CD4-positive, alpha-beta T cell treated with Interleukin-6 for 4 hours (primary cell): ENCODE measurements at places on chromosomes 6 and 20.

DNA sequence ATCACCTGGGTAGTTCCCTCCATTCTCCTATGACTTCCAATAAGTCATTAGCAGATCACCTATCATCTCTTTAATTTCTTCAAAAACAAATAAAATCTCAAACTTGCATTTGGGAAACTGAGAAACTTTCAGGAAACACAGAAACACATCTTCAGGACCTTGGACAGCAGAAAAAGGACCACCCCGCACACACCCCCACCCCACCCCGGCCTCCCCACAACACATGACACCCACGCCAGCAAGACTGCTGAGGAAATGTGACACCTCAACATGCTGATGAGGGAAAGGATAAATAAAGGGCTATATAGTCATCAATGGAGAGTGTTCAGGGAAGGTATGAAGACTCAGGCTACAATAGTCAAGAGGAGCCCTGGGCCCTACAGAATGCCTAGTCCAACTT is 15.6 kb upstream of the TRIM39 start:
- DNase-seq: no peak

GRCh38 chr6:8837343-8837742 is 402.0 kb upstream of the SLC35B3 start:
- no peak for DNase-seq

GRCh38 chr6:36124881-36125280 is 5.4 kb upstream of the MAPK13 start:
- DNase-seq: no peak

DNA sequence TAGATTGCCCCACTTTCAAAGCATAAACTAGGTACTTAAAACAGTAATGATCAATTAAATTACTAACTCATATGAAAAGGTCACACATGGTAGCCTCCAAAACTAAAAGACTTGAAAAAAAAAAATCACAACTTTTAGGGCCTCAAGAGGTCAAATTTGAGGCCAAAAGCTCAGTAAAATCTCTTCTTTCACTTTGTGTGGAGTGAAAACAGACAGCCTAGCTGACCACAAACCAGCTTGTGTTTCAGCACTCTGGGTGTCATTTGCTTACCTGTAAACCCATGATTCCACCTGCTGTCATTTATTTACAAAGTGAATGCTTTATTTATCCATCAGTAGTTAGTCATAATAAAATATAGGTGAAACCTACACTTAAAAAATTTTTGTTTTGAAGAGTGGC is 34.0 kb downstream of the GNAS start:
- DNase-seq: no peak

GRCh38 chr6:159819932-159820640 is 20.0 kb downstream of the PNLDC1 start:
- DNase-seq: peak; percentile 63

GRCh38 chr6:43709654-43710303 is 22.2 kb upstream of the MRPS18A start:
- DNase-seq: no peak

- no peak for DNase-seq
These were observed 44.2 kb upstream of the CDYL start for GRCh38 chr6:4731996-4732395.

DNA sequence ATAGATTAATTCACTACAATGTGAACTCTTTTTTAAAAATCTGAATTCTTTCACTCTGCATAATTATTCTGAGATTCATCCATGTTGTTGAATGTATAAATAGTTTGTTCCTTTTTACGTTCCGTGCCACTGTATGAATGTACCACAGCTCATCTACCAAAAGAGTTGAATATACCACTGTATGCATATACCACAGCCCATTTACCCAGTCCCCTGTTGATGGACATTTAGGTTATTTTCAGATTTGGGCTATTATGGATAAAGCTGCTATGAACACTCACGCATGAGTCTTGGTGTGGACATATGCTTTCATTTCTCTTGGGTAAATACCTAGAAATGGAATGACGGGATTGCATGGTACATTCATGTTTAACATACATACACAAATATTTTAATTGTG is 28.2 kb downstream of the PNPLA1 start:
- DNase-seq: no peak

GRCh38 chr20:46218656-46219055 is 89.6 kb downstream of the CDH22 start:
- no peak for DNase-seq

DNA sequence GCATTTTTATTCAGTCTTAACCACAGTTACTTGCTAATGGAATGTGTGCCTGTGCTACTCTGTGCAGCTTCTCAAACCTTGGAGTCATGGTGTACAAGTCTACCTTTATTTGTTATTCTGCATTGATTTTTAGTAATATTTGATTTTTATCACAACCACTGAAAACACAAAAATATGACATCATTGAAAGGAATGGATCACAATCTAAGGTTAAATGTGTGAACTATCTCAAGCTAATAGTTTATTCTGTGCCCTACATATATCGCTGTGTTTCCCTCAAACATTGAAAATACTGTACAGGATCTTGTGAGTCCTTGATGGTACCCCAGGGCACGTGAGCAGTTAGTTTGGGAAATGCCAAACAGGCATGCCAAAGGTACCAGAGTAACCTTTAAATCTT is 573.4 kb downstream of the FRK start:
- no peak for DNase-seq

GRCh38 chr20:43825581-43825980 is 89.1 kb upstream of the TOX2 start:
- DNase-seq: no peak

DNA sequence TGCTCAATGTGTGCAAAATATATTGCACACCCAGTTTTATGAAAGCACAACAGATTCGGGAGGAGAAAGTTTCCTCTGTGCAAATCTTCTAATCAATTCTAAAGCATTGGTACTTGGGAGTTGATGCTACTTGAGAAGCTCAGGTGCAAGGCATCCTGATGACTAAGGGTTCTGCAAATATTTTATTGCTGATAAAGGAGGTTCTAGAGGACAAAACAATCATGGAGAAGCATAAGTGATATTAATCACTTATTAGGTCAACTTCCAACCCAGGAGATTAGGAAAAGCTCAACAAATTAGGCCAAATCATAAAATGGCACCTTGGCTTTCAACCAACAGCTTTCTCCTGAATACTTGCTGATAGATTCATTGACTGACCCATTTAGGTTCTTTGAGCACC is 27.1 kb downstream of the CYP24A1 start:
- DNase-seq: no peak

DNA sequence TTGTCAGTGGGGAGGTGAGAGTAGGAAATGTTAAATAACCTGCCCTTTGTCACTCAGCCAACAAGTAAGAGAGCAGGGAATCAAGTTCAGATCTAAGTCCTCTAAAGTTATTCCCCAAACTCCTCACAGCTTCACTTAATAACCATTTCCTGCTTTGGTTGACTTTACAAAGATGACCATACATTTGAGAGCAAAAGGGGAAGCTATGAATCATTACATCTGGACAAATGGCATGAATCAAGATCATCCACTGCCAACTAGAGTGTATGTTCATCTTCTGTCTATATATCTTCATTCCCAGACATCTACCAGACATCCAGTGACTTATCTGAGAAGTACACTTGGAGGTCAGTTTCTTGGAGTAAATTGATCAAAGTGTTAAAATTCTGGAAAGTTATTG is 15.1 kb upstream of the HIVEP2 start:
- no peak for DNase-seq

DNA sequence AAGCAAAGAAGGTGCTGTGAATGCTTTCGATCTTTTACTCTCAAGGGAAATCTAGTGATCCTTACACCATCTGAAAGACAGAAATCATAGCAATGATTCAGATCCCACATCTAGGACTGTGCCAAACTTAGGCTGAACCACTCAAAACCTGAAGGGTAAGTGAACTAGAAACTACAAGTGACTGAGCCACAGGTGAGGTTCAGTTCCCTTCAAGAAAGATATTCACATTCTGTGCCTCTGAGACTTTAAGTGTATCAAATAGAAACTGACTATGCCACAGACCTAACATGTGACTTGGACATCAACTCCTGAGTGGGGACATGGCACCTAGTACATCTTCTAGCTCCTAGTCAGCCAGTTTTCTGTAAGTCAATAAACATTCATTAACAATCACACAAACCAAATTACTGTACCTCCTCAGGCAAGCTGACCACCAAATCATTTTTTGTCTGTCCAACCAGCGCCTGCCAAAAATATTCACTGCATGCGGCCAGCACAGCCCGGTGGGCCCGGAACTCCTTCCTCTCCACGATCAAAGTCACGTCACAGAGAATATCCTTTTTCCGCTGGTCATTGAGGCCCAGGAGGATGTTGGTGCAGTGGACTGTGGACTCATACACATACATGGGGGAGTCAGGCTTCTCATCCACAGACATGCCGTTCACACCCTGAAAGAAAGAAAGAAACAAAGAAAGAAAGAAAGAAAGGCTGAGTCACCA is 114.1 kb downstream of the GJA10 start:
- no peak for DNase-seq

GRCh38 chr20:47070176-47070575 is 175.5 kb downstream of the EYA2 start:
- DNase-seq: no peak

DNA sequence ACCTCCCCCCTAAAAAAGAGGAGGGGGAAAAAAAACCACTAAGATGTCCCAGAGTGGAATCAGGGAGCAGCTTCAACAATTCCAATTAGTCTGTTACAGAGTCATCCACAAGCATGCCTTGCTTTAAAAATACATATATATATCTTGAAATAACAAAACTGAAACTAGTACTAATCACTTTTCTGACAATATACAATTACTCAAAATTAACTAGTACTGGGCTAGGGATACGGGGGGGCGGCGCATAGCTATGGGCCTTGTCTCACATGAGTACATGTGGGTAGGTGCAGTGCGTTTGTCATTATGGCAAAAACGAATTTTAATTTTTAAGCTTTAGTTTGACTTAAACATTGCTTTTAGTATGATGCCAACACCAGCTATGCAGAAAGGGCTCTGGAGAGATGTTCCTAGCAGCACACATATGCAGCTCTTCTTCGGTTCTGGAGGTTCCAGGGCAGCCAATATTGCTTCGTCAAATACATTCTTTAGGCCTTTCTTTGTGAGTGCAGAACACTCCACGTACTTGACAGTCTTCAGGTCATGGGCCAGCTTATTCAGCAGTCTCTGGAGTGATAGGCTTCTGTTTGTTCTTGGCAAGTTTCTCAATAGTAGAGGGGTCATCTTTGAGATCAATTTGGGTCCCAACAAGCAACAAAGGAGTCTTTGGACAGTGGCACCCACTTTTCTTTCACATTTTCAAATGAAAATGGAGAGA is 38.8 kb downstream of the ITCH start:
- no peak for DNase-seq

DNA sequence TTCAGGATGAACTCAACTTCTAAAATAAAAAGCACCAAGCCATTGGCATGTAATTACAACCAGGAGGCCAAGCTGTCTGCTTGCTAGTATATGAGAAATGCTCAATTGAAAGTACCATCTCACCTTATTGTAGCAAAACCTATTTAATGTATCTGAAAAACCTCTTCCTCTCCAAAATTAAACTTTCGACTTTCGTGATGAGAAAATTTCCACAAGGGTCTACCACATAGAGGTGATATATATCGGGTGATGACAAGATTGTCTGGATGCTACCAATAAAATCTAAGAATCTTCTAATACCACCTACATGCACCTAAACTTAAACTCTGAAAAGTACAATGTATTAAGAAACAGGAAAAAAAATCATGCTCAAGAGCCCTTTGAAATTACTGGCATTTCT is 74.2 kb downstream of the ATXN1 start:
- no peak for DNase-seq

- peak; percentile 46 for DNase-seq
These were observed 1.7 kb downstream of the AMD1 start for GRCh38 chr6:110876170-110876773.

- DNase-seq: no peak
These were observed 292.5 kb upstream of the STXBP5 start for GRCh38 chr6:146911635-146912215.

- DNase-seq: no peak
These were observed 93.4 kb upstream of the NHSL1 start for GRCh38 chr6:138592749-138593123.

- DNase-seq: peak; percentile 66
These were observed 50.4 kb downstream of the HLA-DPB1 start for GRCh38 chr6:33126101-33126714.

DNA sequence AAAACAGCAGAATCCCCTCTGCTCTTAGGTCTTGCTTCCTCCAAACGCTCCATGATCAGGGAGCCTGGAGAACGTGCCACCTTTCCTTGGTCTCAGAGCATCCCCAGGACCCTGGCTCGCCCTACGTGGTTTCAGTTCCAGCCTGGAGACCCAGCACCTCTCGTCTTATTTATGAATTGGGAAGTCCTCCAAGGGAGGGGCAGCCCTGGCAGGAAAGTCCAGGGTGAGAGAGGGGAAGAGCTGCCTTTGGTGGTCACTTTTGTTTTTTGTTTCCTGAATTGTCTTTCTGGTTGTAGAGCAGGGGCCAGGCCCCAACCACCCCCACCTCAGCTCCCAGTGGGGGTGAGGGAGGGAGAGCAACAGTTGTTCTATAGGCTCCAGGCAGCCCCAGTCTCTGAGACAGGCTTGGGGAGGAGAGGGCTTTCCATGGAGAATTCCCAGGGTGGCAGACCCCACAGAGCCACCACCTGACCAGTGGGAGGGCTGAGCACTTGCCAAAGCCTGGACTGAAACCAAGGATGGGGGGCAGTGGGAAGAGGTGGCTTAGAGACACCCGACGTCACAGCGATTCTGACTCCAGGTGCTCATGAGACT is 88.8 kb downstream of the PRND start:
- no peak for DNase-seq

GRCh38 chr6:109170333-109170732 is 75.0 kb downstream of the CEP57L1 start:
- DNase-seq: no peak

GRCh38 chr20:13458860-13459451 is 179.8 kb downstream of the TASP1 start:
- peak; percentile 2 for DNase-seq

GRCh38 chr20:48172357-48172702 is 387.0 kb upstream of the SULF2 start:
- DNase-seq: no peak

DNA sequence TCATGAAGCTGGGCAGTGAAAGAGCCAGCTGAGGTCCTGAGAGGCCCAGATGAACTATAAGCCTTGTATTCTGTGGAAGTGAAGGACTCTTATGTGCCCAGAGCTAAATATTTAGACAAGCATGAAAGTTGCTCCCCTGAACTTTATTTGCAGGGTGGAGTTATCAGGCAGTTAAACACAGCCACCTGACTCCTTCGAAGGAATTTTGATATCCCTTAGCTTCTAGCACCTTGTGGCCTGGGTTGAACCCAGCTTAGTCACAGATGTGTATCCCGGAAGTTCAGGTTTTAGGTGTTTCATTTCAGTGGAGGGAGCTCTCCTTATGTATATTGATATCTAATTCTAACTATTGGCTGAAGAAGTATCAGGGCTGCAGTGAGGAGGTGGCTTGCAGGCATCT is 20.4 kb downstream of the NR2E1 start:
- DNase-seq: no peak

GRCh38 chr6:44113414-44113813 is 13.8 kb downstream of the MRPL14 start:
- DNase-seq: no peak

- DNase-seq: no peak
These were observed 77.4 kb downstream of the EDN3 start for GRCh38 chr20:59377842-59378241.

- DNase-seq: no peak
These were observed 348.0 kb upstream of the JARID2 start for GRCh38 chr6:14897831-14898230.
